ENCODE measurements at places on chromosomes 7 and 10. TPM values are rescaled to one million over a fixed set of nuclear protein-coding genes. Genes with fewer than 3 reads are reported as not detected.

DNA sequence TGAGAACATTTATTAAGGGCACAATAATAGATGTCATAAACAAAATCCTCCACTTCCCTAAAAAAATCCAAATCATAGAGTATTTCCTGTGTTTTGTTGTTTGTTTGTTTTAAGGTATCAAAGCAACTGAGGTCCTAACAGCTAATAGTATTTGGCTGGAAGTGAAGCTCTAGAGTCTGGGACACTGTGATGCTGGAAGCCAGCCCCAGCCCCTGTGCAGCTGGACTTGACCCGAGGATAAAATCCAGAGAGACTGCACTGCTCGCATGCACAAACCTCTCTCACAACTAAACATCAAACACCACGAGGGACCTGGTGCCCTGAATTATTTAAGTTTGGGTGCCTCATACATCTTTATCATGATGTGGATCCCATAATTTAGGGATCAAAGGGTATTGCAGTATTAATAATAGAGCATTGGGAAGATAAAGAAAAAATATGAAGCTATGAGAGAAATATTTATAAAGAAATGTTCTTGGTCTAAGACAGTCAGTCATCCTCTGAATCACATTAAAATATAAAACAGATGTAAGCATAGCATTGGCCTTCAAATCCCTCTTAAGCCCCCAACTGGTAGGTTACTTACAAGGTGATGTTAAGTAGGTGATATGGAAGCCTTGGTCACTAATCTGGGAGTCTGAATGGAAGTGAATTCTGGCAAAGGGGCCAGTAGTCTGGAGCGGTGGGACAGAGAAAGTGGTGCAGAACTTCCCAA lies 44.4 kb downstream of the CUBN start:
- no peaks in the 10 kb centered on the region for H3K27me3 ChIP-seq
- H3K4me3 ChIP-seq = no peak overlapping the region
- no peak overlapping the region for H3K27ac ChIP-seq
- H3K4me1 ChIP-seq = no peaks in the 10 kb centered on the region
- H3K36me3 ChIP-seq = no peaks in the 10 kb centered on the region
- no peak for DNase-seq

- H3K4me3 ChIP-seq = no peak overlapping the region
- H3K36me3 ChIP-seq = no peaks in the 10 kb centered on the region
- DNase-seq = no peak
- no peaks in the 10 kb centered on the region for H3K27me3 ChIP-seq
Measured at GRCh38 chr10:127855976-127856375, 36.8 kb downstream of the CLRN3 start.

GRCh38 chr7:156618078-156618779 lies 22.3 kb upstream of the RNF32 start:
- no peak for DNase-seq
- H3K4me1 ChIP-seq = peaks cover 6% of the 10 kb centered on the region
- H3K27me3 ChIP-seq = peaks cover 16% of the 10 kb centered on the region

- no peaks in the 10 kb centered on the region for H3K27me3 ChIP-seq
- no peak overlapping the region for H3K27ac ChIP-seq
Measured at GRCh38 chr10:8316284-8316683, 261.8 kb downstream of the GATA3 start.

DNA sequence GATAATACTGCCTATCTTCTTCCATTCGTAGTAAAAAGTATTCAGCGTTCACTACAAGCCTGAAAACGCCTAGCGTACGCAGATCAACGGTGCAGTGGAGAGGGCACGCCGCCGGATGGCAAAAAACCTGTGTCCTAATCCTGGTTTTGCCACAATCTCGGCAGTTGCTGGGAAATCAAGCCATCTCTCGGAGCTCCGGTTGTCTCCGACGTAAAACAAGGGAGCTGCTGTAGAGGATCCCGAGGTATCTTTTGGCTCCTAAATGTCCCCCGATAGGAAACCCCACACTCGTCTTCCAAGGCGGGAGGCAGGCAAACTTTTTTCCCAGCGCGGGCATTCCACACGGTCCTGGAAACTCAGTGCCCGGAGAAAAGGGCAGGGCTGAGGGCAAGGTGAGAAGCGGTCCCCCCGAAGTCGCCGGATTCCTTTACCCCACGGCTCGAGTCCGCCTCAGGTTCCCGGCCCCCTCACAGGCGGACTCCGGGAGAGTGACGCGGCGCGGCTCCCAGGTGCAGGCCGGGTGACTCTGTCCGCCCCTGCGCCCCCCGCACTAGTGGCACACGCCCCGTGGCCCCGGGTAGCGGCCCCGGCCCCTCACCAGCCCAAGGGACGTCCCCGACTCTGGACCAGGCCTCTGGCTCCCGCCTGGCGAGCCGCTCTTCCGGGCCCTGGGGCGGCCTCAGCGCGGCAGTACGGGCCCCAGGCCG lies 649 bp downstream of the IDE start:
- H3K4me3 ChIP-seq = peak overlapping the region; percentile 93
- no peak for DNase-seq
- peak overlapping the region; percentile 98 for H3K27ac ChIP-seq
- H3K27me3 ChIP-seq = no peaks in the 10 kb centered on the region
- peaks cover 10% of the 10 kb centered on the region for H3K4me1 ChIP-seq

DNA sequence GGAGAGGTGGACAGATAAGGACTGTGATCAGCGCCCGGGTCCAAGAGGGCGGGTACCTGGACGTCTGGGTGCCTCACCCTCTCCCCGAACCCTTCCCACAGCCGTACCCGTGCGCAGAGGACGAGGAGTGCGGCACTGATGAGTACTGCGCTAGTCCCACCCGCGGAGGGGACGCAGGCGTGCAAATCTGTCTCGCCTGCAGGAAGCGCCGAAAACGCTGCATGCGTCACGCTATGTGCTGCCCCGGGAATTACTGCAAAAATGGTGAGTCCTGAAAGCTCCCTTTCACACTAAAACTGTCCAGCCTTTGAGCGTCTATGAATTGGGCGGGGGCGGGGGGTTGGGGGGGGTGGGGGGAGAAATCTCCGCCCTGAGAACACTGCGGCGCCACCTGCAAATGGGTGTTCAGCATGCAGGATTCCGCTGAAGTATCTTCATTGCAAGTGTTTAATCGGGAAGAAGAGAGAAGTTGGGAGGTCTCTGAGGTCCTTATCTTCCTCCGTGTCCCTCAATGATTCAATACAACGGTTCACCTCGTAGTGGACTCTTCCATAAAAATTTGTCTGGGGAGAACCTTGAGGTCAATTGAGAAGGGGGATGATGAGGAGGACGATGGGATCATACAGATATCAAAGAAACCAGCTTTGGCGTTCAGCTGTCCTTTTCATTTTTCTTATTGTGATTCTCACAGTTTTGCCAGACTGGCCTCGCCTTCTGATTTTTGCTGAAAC lies 906 bp downstream of the DKK1 start:
- H3K27me3 ChIP-seq = peaks cover 21% of the 10 kb centered on the region
- H3K4me3 ChIP-seq = peak overlapping the region; percentile 63
- H3K36me3 ChIP-seq = no peaks in the 10 kb centered on the region
- no peak overlapping the region for H3K27ac ChIP-seq
- no peak for DNase-seq
- peaks cover 22% of the 10 kb centered on the region for H3K4me1 ChIP-seq

TMEM176B gene
- 28.4 TPM for total RNA-seq

DNA sequence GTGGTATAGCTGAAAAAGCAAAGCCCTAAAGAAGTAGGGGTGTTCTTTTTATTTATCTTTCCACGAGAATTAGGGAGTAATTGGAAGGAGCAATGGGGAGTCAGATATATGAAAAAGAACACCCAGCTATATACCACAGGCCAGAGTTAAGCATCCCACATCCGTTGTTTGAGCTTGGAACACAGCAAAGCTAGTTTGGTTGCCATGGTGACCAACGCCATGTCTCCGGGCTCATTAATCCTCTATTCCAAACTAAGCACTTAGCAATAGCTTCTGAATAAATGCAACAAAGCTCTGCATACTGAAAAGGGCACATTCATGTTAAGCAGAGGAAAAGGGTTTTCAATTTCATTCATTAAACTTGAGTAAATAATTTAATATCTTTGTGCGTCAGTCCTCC lies 23.5 kb downstream of the ASB4 start:
- H3K36me3 ChIP-seq = no peaks in the 10 kb centered on the region
- no peak overlapping the region for H3K4me3 ChIP-seq
- H3K4me1 ChIP-seq = peaks cover 4% of the 10 kb centered on the region
- DNase-seq = peak; percentile 81
- peak overlapping the region; percentile 44 for H3K27ac ChIP-seq

- peaks cover 5% of the 10 kb centered on the region for H3K36me3 ChIP-seq
- H3K27ac ChIP-seq = peak overlapping the region; percentile 4
- H3K4me1 ChIP-seq = no peaks in the 10 kb centered on the region
- peak; percentile 67 for DNase-seq
Measured at GRCh38 chr7:107939573-107940489, 48.8 kb downstream of the DLD start.

EPHA1 gene
- total RNA-seq = 0.89 TPM

DNA sequence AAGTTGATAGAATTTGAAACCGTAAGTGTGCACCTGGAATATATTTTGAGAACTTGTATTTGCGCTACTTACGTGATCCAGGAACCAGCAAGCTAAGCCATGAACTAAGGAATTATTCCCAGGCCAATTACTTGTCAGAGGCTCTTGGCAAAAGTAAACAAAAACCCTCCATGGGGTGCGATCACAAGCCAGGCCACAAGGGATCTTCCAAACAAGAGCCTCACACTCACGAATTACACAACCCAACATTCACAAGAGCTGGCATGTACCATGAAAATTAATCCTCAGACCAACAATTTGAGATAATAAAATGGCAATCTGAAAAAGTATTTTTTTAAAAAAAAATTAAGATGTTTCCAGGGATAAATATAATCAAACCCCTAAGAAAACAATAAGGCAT lies 467.0 kb upstream of the AKR1E2 start:
- H3K27ac ChIP-seq = no peak overlapping the region
- H3K4me1 ChIP-seq = no peaks in the 10 kb centered on the region
- no peak overlapping the region for H3K4me3 ChIP-seq
- no peak for DNase-seq

DNA sequence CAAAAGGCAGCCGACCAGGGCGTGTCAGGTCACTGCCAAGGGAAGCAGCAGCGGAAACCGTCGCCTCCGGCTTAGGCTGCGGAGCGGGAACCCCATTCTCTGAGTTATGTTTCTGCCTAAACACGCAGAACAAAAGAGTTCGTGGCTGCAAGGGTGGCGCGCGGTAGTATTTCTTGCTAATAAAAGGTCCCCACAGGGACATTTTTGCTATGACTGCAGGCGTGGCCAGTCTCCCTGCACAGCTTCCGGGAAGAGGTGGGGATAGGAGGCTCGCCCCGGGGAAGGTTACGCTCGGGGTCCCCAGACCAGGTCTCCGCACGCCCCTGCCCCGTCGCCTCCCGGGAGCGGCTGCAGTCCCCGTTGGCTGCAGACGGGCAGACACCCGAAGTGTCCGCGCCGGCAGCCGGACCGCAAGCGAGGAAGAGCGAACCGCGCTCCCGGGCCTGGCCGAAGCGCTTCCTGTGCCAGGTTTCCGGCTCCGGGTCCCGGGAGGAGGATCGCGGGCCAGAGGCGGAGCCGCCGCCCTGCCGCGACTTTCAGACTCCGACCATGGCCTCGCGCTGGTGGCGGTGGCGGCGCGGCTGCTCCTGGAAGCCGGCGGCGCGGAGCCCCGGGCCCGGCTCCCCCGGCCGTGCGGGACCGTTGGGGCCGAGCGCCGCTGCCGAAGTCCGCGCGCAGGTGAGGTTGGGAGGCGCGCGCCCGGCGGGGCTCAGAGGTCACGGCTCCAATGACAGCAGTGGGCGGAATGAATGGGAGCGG lies at the start of gene PDSS1:
Gene PDSS1, plus strand, starts transcription at position 539 of the 759 bp plus-strand sequence. Its CDS starts 11 bp downstream, at position 550.
- peaks cover 17% of the 10 kb centered on the region for H3K4me1 ChIP-seq

DNA sequence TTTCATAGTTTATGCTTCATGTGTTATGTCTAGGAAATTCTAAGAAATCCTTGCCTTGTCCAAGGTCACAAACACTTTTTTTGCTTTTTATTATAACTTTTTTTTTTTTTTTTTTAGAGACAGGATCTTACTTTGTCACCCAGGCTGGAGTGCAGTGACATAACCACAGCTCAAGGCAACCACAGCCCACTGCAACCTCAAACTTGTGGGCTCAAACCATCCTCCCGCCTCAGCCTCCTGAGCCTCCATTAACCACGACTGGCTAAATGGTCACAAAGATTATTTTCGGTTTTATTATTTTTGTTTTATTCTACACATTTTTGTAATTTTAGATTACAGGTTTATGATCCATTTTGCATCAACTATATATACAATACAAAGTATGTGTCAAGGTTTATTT lies 7.1 kb upstream of the FAM204A start:
- H3K4me3 ChIP-seq = no peak overlapping the region
- H3K36me3 ChIP-seq = no peaks in the 10 kb centered on the region
- H3K4me1 ChIP-seq = no peaks in the 10 kb centered on the region
- no peak overlapping the region for H3K27ac ChIP-seq
- no peak for DNase-seq
- H3K27me3 ChIP-seq = no peaks in the 10 kb centered on the region

Measured in spinal cord (tissue), 10 donors.